ENCODE measurements at places on chromosomes 2 and 18.
A peak's percentile ranks its signal among the peaks of the same experiment; 100 is the strongest.

GRCh38 chr2:239710953-239711861, 310.4 kb upstream of the HDAC4 start:
- no peak for DNase-seq

- no peak for DNase-seq
These were observed 336.5 kb upstream of the SLC39A10 start for GRCh38 chr2:195320413-195320973.

DNA sequence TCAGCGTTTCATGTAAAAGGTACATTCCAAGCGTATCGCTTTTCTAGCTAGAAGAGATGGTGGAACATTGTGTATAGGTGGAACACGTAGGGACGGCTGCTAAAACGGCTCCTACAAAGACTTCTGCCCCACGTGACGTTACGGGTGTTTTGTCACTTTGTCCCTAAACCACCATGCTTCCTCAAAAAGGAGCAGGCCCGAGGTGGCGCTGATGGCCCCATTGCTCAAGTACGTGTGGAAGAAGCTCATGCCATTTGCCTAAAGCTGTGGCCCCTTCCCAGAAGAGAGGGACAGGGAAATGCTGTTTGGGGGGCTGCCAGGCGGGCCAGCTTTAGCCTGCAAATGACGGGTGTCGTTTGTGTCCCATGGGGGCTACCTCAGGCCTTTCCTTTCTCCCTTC, 72.7 kb downstream of the TMEM247 start:
- DNase-seq = no peak

GRCh38 chr2:169272010-169272409, 90.3 kb downstream of the LRP2 start:
- no peak for DNase-seq

- peak; percentile 68 for DNase-seq
These were observed 36.2 kb downstream of the HAT1 start for GRCh38 chr2:171958475-171958874.

- DNase-seq = peak; percentile 71
These were observed 49.7 kb upstream of the RASGRP3 start for GRCh38 chr2:33426666-33427231.

DNA sequence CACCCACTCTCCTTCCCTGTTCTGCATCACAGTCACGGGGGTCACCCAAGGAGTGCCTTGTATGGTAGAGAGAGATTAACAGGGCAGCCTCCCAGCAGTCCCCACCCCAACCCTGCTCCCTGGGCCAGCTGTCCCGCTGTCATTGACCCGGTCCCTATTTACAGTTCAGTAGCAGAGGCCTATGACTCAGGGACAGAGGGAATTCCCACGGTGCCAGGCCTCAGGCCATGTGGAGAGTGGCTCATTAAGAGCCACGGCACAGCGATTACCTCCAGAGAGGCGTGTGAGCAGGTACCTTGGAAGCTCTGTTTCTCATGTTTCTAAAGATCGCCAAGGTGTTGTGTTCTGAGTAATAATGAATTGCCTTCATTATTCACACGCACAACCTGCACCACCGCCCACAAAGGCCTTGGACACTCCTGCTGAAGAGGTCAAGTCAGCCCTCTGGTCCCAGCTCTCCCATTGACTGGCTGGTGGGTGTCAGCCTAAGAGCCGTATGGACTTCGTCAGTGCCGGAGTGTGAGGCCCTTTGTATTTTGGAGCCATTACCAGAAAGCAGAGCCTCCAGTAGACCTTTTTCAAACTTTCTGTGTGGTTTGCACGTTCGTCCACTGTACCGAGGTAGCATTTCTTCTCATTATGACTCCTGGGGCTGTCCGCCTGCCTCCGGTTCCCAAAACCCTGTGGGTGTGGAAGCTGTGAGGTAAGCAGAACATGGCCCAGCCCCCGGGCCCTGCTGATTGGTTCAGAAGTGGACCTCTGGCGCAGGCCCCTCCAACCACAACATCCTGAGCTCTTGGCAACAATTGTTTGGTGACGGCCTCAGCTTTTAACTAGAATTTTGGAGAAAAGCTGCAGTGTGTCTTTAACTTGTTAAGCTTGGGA, 47.0 kb downstream of the SERTAD2 start:
- DNase-seq = no peak

DNA sequence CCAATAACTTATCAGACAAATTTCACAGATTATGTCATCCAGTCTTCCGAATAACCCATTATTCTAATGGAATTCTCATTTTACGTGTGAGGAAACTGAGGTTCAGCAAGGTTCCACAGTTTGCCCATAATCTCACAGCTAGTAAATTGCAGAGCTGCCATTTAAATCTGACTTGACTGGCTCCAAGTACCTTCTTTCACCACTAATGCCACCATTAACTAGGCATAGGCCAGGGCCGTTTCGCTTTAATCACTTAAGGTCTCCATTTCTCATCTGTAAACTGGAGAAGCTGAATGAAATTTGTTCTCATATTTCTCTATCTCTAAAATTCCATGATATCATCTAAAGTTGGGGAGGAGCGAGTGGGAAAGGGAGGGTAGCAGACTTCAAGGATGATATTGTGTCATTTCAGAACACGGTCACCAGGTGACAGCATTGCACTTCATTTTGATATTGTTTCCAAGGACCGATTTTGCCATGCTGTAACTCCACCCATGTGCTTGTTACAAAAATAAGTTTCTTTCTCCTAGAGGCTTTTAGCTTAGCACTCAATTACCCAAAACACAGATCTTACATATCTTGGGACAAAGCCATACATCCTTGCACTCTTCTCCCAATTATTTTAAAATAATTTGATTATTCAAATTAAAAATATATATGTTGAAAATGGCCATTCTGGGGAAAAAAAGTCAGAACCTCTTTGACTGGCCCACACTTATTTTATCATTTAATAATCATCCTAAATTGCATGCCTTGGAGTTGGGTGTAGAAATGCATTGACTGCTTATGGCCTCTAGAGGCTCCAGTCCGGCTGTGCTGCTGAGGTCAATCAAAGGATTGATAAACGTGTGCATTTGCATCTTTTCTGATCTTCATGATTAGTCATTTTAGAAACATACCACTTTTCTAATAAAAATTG, 123.8 kb downstream of the AKAIN1 start:
- DNase-seq = no peak

DNA sequence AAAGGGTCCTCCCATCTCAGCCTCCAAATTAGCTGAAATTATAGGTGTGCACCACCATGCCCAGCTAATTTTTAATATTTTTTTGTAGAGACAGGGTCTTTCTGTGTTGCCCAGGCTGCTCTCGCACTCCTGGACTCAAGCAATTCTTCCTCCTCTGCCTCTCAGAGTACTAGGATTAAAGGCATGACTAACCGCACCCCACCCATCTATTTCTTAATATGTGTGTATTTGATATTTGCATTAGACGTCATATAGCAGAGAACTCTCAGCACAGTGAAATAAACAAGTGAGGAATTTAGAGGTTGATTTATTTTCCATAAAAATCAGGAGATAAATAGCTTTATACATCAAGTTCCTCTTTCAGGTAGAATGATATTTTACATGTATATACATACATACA, 213.5 kb downstream of the FSIP2 start:
- no peak for DNase-seq

DNA sequence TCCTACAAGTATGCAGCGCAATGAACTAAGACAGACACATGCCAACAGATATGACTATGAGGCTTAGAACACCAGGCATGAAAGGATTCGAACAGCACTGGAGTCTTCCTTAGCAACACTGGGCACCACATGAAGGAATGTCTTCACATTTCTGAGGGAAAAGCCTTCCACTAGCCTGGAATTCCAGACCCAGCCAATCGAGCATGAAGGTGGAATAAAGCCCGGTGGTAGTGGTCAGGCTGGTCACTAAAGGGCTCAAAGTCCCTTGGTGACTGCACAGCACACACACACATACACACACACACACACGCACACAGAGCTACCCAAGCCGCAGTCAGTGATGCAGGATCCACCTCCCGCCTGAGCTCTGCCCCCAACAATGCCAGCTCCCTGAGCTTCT, 19.7 kb upstream of the SFXN5 start:
- DNase-seq = no peak

DNA sequence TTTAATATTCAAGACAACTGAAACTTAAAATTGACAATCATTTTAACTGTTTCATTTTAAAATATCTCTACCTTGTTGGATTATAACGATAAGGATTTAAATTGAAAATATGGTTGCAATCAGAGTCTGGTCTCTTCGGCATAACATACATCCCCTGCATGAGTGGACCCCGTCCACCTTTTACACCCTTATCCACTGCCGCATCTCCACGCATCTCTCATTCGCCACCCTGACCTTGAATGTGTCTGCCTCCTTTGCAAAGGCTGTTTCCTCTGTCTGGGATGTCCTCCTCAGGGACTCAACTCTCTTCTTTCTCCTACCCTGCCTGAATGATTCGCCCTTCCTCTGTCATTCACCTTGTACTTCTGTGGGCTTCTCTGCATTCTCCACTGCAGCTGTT, 87.6 kb downstream of the SPATS2L start:
- DNase-seq = no peak

GRCh38 chr2:221461901-221462300, 110.2 kb downstream of the EPHA4 start:
- DNase-seq = no peak

DNA sequence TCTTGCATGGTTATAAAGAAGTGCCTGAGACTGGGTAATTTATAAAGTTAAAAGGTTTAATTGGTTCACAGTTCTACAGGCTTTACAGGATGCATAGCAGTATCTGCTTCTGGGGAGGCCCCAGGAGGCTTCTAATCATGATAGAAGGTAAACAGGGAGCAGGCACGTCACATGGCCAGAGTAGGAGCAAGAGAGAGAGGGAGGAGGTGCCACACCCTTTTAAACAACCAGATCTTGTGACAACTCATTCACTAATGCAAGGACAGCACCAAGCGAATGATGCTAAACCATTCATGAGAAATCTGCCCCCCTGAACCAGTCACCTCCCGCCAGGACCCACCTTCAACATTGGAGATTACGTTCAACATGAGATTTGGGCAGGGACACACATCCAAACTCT, 141.1 kb downstream of the EN1 start:
- DNase-seq = no peak

DNA sequence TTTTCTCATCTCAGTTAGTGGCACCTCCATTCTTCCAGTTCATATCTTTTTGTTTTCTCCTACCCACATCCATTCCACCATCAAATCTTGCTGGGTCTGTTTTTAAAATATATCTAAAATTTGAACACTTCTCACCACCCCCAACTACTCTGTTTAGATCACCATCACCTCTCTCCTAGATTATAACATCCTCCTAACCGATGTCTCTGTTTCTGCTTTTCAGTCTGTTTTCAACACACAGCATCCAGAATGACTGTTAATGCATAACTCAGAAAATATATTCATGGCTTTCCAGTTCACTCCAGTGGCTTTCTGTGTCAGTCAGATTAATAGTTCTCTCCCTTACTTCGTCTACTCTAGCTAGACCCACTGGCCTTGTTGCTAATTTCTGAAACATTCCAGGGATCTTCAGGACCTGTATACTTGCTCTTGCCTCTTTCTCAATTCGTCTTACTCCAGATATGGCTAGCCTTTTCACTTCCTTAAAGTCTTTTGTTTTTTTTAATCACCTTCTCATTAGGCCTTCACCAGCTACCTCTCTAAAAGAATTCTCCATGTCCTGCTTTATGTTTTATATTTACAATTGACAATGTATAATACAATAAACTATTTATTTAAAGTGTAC, 105.3 kb downstream of the COMMD1 start:
- DNase-seq = no peak

- DNase-seq = no peak
These were observed 569.0 kb downstream of the DCDC2C start for GRCh38 chr2:4272261-4272858.

GRCh38 chr18:62999392-62999791, 284.1 kb downstream of the PHLPP1 start:
- peak; percentile 29 for DNase-seq

GRCh38 chr2:197307236-197307932, 3.2 kb downstream of the ANKRD44 start:
- DNase-seq = peak; percentile 11

GRCh38 chr18:51196118-51196810, 1.2 kb downstream of the MEX3C start:
- DNase-seq = peak; percentile 30

- no peak for DNase-seq
These were observed 26.7 kb downstream of the CNNM4 start for GRCh38 chr2:96787411-96787810.

DNA sequence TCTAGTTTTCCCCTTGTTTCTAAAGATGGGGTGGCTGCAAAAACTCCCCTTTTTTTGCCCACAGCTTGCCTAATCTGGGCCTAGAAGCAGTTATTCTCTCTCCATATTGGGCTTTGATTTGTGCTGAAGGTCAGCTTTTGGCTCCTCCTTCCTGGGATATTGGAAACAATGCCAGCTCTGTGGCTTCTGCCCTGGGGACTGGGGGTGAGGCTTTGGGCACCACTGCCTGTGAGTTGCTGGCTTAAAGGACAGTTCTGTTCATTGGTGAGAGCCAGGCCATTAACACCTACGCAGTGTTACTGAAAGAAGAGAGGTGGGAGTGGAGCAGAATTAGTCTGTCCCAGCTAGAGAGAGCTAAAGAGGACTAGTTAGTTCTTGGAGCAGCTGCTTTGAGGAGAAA, 4.3 kb downstream of the UBXN2A start:
- DNase-seq = peak; percentile 30

GRCh38 chr2:229438430-229439159, 167.5 kb upstream of the PID1 start:
- no peak for DNase-seq
